Hematopoietic multipotent progenitor cell treated with erythropoietin and hydrocortisone succinate and interleukin-3 and kit ligand, for 6 days (in vitro differentiated cells): ENCODE measurements at places on chromosomes 11 and 22.
A peak's percentile ranks its signal among the peaks of the same experiment; 100 is the strongest.

GRCh38 chr11:848380-848931, 5.8 kb downstream of the TSPAN4 start:
- peak; percentile 78 for DNase-seq

- DNase-seq: no peak
These were observed 132.4 kb downstream of the TTC28 start for GRCh38 chr22:28547132-28547842.

- no peak for DNase-seq
These were observed 49.5 kb upstream of the ACCSL start for GRCh38 chr11:43998308-43998707.

DNA sequence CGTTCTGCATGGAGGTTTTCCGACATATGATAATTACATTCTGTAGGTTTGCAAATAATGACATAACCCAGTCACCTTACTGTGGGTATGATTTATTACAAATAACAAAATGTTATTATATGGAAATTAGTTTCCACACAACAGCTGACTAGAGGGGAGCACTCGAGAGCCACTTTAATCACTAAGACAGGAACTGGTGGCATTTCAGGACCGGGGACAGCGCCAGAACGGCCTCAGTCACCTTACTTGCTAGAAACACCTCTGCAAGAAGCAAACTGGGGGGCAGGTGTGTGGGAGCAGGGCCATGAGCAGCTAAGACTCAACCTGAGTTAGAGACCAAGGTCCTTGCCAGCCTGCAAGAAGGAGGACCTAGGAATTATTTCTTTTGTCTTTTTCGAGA, 199.9 kb downstream of the DSCAML1 start:
- DNase-seq: peak; percentile 78

DNA sequence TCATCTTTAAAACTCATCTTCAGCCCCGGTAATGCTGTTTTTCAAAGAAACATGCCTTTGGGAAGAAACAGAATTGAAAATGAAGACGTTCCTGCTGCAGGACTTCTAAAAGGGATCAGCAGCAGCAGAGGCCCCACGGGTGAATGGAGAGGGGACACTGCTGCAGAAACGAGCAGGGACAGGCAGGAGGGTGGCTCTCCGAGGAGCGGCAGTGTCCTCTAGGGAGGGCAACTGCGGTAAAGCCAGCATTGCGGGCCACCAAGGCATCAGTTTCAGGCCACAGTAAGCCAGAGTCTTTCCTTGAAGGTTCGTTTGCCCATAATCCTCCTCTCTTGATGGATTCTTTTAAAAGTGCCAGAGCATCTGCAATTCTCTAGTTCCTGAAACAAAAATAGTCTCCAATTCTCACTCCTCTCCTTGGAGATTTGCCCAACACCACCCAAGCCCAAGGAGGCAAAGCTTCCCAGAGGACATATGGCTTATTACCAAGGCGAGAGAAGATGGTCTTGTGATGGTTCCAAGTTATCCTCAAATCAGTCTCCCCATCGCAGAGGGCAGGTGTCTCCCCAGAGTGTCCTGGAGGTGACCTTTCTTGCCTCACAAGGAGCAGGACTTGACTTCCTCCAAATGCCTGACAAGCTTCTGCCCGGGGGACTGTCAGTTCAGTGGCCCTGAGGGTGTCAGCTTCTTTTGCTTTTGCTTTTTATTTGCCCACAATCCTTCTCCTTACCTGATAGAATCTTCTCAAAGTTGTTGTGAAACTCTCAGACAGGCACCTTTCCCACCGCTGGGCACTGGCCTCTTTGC, 341.1 kb upstream of the B3GAT1 start:
- no peak for DNase-seq
